ENCODE measurements at places on chromosomes 5 and 9. TPM values are rescaled to one million over a fixed set of nuclear protein-coding genes. Genes with fewer than 3 reads are reported as not detected.

Gene MVB12B
- 7.2 TPM for total RNA-seq

Gene ARL14EPL
- not detected for total RNA-seq

Gene TDRD7
- 4.2 TPM for total RNA-seq

Gene GFRA3
- not detected for total RNA-seq

DNA sequence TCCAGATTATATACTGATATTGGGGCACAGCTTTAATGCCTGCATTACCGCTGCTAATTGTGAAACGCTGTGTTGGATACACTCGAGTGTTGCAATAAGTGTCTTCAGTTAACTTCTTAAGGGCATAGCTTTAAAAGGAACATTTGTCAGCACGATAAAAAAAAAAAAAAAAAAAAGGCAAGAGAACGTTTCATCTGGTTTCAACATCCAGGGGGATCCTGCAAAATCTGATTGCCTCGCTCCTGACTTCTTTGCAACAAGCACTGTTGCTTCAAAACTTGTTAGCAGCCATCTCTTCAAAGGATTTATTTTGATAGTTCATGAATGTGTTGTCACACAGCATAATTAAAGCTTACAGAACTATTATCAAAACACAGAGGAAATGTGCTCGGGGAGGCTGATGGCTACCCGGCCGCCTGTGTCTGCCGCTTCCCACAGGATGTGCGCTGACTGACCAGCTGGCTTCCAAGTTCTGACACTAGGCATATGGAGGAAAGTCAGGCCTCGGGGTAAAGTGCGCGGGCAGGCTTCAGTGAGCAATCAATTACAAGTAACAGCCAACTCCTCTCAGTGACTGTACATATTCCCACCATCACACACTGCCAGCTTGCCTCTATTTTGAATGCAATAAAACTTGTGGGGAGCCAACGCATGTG lies 77.7 kb downstream of the EBF1 start:
- H3K4me3 ChIP-seq = no peak overlapping the region
- peaks cover 10% of the 10 kb centered on the region for H3K4me1 ChIP-seq
- H3K27ac ChIP-seq = no peak overlapping the region
- H3K27me3 ChIP-seq = no peaks in the 10 kb centered on the region
- H3K36me3 ChIP-seq = no peaks in the 10 kb centered on the region

DNA sequence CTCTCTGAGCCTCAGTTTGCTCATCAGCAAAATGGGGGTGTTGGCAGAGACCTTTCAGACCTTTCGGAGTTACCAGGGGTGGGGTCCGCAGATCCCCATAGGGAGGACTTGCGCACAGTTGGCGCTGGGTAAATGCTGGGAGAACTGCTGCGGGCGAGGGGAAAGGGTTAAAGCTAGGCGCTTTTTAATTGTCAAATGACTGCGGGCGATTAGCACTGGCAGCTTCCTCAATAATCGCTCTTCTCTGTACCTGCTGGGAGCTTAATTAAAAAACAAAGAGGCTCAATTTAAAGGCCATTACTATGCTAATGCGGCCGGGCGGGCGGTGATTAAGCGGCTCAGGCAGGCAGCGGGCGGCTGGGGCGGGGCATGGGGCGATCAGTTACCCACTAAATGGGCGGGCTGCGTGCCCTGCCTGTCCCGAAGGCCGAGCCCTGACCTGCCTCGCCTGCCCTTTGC lies 63.0 kb downstream of the LMX1B start:
- DNase-seq = no peak
- no peaks in the 10 kb centered on the region for H3K27me3 ChIP-seq
- H3K4me1 ChIP-seq = no peaks in the 10 kb centered on the region
- H3K27ac ChIP-seq = no peak overlapping the region

DNA sequence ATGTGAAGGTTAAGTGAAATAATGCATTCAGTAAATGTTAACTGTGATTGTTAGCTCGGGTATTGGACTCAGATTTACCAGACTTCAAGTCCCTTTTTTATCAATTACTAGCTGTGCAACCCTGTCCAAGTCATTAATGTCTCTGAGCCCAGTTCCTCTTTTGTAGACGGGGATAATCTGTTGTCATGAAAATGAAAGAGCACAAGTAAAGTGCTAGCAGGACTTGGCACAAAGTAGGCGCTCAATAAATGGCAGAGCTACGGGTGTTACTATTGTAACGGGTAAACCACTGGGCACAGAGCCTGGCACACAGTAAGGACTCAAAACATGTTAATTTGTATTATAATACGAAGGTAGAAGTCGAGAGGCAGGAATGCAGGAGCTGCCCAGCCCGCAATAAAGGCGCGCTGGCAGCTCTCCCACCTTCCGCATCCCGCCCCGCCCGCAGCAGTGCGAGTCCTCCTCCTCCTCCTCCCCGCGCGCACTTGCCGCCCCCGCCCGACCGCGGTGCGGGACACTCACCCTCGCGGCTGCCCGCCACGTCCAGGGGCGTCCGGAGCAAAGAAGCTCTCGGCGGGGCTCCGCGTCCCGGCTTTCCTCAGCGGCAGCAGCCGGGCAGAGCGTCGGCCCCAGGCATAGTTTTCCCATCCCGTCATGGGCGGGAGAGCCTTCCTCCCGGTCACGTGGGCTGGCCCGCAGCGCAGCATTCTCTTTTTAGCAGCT lies at the start of gene C1QTNF2:
TSS of gene C1QTNF2 (minus strand) at position 637 of the 723 bp plus-strand sequence. CDS start 15,615 bp downstream, outside the sequence.
- H3K4me3 ChIP-seq = peak within 1 kb of the TSS; percentile 63
- DNase-seq = peak; percentile 35
- no peaks in the 10 kb centered on the region for H3K36me3 ChIP-seq

GRCh38 chr5:5313101-5313635 lies 109.3 kb upstream of the ICE1 start:
- DNase-seq = peak; percentile 44
- no peaks in the 10 kb centered on the region for H3K36me3 ChIP-seq
- H3K4me3 ChIP-seq = no peak overlapping the region
- H3K27me3 ChIP-seq = no peaks in the 10 kb centered on the region

DNA sequence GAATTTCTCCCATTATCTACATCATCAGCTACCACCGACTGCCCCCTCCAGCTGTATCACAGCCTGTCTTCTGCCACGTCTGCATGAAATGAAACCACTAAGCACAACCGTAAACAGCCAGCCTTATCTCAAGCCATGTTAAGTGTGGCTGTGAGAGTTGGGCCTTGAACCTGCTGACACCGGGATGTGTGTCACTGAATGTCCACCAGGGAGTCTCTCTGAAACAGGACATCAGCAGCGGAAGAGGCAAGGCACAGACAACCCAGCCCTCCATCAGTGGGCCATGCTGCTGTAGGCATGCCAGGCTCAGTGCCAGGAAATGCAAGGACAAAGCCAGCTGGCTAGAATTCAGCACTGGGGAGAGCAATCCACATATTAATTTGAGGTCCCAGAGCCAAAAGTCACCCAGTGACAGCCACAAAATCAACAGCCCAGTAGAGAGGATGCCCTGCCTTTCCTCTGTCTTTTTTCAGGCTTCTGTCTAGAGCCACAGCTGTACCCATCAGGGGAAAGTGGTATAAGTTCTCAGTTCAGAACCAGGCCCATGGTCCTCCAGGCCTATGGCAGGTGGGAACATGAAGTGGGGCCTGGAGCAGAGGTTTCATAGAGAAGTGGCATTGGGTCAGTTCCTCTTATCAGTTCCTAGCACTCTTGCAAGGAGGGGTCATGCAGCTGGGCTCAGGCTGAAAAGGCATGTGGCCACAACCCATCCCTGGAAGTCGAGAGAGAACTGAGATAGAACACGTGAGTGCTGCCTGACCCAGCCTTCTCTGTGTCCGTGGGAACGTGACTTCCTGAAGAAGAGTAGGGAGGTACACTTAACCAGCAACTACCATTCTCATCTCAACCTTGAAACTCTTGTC lies 199.4 kb downstream of the ESM1 start:
- 0 out of 2 replicates have a peak, but pooled peaks cover 3% of the 10 kb centered on the region for H3K4me1 ChIP-seq
- no peak overlapping the region for H3K27ac ChIP-seq
- H3K4me3 ChIP-seq = no peak overlapping the region
- peak; percentile 2 for DNase-seq

DNA sequence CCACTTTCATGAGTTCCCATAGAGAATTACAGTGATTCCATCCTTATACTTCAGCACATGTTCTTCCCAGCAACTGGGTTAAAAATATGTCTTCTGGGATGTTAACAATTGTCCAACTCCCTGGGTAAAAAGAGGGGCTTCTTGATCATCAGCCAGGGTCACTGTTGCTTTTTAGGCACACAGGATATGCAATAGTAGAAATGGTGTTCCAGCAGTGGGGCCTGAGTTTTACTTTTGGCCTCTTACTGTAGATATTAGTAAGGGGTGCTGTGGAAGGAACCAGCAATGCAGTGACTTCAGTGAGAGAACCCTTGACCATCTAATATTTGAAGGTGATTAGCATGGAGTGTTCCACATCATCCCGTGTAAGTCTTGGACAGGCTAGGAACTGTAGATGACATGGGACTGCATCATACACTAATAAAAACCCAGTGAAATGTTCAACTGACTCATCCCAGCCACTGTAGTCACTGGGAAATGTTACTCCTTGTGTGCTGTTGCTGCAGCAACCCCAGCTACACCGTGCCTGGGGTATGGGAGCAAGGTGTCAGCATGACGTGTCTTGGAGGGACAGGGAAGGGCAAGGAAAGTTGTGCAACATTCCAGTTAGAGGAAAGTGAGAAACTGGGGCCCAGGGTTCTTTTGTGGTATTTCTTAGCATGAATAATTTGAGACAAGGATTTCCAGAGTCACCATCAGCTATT lies 610.9 kb downstream of the RAB3C start:
- peak overlapping the region; percentile 91 for H3K27ac ChIP-seq
- H3K27me3 ChIP-seq = no peaks in the 10 kb centered on the region
- no peaks in the 10 kb centered on the region for H3K36me3 ChIP-seq
- DNase-seq = peak; percentile 75
- peaks cover 9% of the 10 kb centered on the region for H3K4me1 ChIP-seq

DNA sequence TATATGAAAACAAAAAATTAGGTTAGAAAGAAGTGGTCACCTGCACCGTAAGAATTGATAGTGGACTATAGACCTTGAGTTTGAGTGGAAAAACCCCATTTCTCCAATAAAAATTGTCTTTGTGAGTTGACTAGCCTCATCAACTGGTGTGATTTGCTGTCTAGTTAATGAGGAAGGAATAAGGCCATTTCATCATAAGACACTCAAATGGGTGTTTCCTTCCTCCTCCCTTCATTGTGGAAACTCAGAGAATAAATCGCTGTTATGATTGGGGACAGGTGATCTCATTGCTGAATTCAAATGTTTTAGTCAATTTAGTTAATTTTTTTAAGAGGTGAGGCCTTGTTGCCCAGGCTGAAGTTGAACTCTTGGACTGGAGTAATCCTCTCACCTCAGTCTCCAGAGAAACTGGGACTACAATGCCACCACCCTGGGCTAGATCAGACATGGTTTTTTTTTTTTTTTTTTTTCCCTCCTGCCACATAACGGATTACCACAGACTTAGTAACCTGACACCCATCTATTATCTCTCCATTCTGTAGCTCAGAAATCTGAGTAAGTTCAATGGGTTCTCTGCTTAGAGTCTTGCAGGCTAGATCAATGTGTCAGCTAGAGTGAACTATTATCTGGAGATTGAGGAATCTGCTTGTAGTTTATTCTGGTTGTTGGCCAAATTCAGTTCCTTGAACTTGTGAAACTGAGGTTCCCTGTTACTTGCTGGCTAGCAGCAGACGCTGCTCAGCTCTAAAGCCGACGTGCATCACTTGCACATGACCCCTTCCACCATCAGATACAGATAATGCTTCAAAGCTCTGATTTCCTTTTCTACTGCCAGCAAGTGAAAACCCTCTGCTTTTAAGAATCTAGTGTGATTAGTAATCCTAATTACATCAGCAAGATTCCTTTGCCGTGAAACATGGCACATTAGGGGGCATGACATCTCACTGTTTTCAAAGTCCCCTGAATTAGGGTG lies 663.8 kb upstream of the CDH9 start:
- no peak overlapping the region for H3K27ac ChIP-seq
- no peaks in the 10 kb centered on the region for H3K27me3 ChIP-seq
- DNase-seq = no peak
- no peaks in the 10 kb centered on the region for H3K36me3 ChIP-seq
- no peak overlapping the region for H3K4me3 ChIP-seq

DNA sequence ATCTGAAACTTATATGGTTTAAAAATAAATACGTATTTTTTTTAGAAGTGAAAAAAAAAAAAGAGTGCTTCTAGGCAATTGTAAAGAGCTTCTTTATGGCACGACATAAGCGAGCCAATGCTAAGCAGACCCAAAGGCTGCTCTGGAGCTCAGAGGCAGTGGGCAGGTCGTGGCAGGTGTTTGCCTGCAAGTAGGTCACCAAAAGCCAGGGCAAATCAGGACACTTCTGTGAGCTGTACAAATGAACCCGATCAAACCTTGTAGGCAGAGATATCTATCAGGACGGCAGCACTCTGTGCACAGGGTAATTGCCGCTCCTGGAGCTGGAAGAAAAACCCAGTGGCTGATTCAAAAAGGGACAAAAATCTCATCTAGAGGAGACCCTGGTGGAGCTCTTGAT lies 75.9 kb downstream of the IRX2 start:
- no peak for DNase-seq
- H3K36me3 ChIP-seq = no peaks in the 10 kb centered on the region
- no peak overlapping the region for H3K27ac ChIP-seq
- H3K27me3 ChIP-seq = peaks cover 38% of the 10 kb centered on the region
- H3K4me3 ChIP-seq = no peak overlapping the region
- H3K4me1 ChIP-seq = no peaks in the 10 kb centered on the region

DNA sequence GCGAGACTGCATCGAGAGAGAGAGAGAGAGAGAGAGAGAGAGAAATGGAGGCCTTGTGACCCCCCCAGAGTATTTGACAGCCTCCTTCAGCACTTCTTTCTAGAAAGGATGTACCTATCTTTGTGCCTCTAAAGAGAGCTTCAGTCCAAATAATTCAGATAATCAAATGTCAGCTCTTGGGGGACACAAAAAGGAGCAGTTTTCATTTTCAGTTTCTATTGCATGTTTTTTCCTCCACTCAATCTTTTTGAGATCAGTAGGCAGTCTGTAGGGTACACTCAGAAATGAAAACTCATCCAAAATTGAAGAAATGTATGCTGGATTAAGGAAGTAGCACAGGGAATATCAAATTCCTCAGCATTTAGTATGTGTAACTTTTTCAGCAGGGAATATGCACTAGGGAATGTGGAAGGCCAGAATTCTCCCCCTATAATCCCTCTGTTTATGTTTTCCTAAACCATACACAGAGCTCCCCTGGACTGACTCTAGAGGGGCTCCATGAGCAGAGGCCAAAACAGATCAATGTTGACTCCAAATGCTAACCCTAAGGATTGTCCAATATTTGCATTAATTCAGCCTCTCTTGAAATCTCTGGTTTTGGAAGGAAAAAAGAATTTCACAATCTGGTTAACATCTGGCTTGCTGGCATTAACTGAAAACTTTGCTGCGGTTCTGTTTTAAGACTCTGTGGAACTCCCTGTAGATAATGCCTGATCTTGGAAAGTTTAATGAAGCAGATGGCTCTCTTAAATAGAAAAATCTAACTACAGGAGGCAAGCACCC lies 250.1 kb downstream of the CEMIP2 start:
- no peaks in the 10 kb centered on the region for H3K36me3 ChIP-seq
- H3K27ac ChIP-seq = no peak overlapping the region
- no peak overlapping the region for H3K4me3 ChIP-seq
- DNase-seq = no peak

- H3K36me3 ChIP-seq = no peaks in the 10 kb centered on the region
- H3K4me3 ChIP-seq = no peak overlapping the region
- H3K27me3 ChIP-seq = no peaks in the 10 kb centered on the region
- no peaks in the 10 kb centered on the region for H3K4me1 ChIP-seq
Observed at GRCh38 chr9:121399126-121399882, 29.3 kb upstream of the STOM start.

Data from PC-3 (cell line).